GM23248 (cell line): ENCODE measurements at places on chromosomes 1 and 21. TPM values are rescaled to one million over a fixed set of nuclear protein-coding genes. Genes with fewer than 3 reads are reported as not detected.

Gene TPRG1L
- total RNA-seq: 27.6 and 30.9 TPM in 2 replicates

Gene HSF2BP
- 2.5 and 4.8 TPM in 2 replicates for total RNA-seq

DNA sequence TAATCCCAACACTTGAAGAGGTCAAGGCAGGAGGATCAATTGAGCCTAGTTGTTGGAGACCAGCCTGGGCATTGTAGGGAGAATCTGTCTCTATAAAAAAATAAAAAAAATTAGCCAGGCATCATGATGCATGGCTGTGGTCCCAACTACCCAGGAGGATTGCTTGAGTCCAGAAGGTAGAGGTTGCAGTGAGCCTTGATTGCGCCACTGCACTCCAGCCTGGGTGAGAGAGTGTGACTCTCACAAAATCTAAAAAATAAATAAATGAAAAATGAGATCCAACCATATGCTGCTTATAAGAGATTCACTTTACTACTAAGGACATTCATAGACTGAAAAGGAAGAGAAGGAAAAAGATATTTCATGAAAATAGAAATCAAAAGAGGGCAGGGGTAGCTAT, 47.1 kb upstream of the HP1BP3 start:
- DNase-seq: no peak

GRCh38 chr21:28712411-28712810, 280.3 kb downstream of the LTN1 start:
- DNase-seq: peak; percentile 20

GRCh38 chr1:12546771-12547585, 71.0 kb downstream of the DHRS3 start:
- DNase-seq: no peak

GRCh38 chr1:59008599-59009347, 224.9 kb upstream of the JUN start:
- peak; percentile 81 for DNase-seq

- DNase-seq: peak; percentile 14
Measured at GRCh38 chr1:84434801-84435549, 36.7 kb downstream of the DNASE2B start.

GRCh38 chr1:201537891-201538611, 876 bp upstream of the NAV1 start:
- peak; percentile 49 for DNase-seq
